GM10248 (cell line): ENCODE measurements at places on chromosomes 5 and 9.

DNA sequence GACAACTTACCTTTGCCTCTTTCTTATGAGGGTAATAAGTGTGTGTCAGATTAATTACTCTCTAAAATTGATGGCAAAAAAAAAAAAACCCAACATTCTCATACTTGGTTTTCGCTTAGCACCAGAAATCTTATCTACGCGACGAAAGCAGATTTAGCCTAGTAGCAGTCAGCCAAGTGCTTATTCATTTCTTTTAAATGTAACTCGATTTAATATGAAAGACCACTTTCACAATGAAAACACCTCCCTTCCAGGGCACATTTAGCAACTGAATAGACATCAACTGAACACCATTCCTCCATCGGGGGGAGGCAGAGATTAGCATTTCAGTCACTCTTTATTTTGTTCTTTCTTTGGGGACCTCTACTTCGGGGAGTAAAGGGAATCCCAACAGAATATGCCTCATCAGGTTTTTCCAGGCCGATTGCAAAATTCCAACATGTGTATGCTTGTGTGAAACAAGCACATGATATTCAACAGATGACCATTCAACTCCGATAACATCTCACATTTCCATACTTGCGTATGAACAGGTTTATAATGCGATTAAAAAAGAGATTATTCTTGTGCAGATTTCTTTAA, 124.1 kb upstream of the RETREG1 start:
- DNase-seq: no peak

DNA sequence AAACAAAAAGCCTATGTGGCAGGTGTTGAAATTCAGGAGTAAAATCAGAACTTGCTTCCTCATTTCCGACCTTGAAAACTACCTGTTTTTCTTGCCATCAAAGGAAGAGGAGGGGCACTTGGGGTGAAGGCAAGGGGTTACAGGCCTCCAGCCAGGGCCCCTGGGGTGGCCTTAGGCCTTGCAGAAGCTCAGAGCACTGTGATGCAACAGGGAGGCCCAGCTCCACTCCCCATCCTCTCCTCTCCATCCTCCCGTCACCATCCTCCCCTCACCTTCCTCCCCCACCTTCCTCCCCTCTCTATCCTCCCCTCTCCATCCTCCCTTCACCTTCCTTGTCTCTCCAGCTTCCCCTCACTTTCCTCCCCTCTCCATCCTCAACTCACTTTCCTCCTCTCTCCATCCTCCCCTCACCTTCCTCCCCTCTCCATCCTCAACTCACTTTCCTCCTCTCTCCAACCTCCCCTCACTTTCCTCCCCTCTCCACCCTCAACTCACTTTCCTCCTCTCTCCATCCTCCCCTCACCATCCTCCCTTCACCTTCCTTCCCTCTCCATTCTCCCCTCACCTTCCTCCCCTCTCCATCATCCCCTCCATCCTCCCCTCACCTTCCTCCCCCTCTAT, 111.6 kb downstream of the WNK2 start:
- peak; percentile 26 for DNase-seq

- no peak for DNase-seq
These were observed 96.8 kb upstream of the PJA2 start for GRCh38 chr5:109506556-109506955.

GRCh38 chr5:111596705-111597104, 84.4 kb upstream of the STARD4 start:
- no peak for DNase-seq

- peak; percentile 38 for DNase-seq
These were observed 2.1 kb upstream of the HAND1 start for GRCh38 chr5:154479944-154480750.

DNA sequence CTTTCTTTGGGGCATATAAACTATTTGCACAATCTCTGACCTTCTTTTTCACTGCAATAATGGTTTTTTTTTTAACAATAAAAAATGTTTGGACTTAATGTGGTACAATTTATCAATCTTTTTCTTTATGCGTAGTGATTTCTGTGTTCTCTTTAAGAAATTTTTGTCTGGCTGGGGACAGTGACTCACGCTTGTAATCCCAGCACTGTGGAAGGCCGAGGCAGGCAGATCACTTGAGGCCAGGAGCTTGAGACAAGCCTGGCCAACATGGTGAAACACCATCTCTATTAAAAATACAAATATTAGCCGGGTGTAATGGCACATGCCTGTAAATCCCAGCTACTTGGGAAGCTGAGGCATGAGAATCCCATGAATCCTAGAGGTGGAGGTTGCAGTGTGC, 72.3 kb downstream of the STK32A start:
- DNase-seq: no peak

- DNase-seq: no peak
These were observed 37.0 kb upstream of the OSMR start for GRCh38 chr5:38808666-38809343.

- no peak for DNase-seq
These were observed 726.5 kb upstream of the RIOK2 start for GRCh38 chr5:97909541-97909940.

DNA sequence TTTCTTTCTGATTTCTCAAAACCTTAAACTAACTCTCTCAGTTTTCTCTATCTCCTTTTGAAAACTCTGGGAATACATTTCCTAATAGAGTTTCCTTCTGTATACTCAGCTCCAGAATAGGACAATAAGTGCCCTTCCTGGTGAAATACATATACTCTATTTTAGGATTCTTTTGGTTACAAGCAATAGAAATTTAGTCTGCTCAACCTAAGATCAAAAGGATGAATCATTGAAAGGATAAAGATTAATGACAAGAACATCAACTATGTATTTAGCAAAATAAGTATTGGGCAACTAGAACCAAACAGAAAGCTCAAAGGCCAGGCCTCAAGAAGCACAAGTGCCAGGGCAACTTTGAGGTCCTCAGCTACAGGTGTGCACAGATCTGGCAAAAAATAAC, 127.1 kb downstream of the ADAMTSL1 start:
- no peak for DNase-seq

DNA sequence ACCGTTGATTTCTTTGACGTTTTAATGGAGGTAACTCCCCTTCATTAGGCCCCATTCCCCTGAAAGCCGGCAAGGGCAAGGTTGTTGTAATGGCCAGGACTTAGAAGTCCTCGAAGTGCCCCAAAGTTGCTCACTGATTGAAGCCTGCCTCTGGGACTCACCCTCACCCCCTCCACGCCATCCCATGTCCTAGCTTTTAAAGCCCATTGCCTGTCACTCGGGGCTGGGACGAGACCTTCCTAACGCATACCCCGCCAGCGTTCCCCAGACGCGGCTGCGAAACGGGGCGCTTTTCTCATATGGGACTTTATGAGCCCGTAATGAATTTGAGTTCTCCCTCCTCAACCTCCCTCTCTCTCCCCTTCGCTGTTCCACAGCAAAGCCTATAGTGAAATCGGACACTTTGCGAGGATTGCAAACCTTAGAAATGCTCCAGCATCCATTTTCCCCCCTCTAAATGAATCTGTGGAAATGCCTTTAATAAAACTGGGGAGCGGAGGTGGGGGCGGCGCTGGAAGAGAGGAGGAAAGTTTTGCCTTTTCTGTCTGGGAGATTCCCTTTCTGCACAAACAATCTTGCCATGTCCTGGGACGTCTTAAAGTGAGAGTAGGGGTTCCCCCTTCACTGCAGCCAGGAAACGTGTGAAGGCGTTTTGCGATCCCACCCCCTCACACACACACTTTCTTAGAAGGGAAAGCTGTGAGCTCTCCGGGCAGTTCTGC, 1.5 kb downstream of the PAPPA start:
- peak; percentile 40 for DNase-seq

GRCh38 chr5:82425591-82425990, 147.4 kb upstream of the RPS23 start:
- no peak for DNase-seq

DNA sequence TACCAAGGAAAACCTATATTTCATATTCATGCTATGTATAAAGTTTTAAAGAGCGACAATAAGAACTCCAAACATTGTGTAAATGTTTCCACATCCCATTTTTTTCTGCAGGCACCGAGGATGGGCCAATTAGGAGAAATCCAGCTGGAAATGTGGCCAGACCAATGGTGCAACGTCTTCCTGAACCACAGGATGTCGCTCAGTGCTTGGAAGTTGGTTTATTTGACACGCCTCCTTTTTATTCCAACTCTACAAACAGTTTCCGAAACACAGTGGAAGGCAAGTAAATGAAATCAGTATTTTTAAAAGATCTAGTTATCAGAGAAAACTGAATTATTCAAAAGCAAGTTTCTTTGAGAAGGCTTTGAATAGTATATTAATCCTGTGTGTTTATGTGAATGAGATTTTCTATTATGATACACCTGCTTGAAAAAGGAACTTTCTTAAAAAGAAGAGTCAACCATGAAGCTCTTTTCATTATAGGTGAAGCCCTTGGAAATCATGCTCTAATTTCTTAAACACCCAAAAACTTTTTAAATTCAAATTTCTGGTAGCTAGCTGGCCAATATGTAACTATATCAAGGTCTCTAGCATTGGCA, 9.1 kb downstream of the TYRP1 start:
- no peak for DNase-seq

- no peak for DNase-seq
These were observed 4.7 kb upstream of the PPP1R26 start for GRCh38 chr9:135474915-135475314.

DNA sequence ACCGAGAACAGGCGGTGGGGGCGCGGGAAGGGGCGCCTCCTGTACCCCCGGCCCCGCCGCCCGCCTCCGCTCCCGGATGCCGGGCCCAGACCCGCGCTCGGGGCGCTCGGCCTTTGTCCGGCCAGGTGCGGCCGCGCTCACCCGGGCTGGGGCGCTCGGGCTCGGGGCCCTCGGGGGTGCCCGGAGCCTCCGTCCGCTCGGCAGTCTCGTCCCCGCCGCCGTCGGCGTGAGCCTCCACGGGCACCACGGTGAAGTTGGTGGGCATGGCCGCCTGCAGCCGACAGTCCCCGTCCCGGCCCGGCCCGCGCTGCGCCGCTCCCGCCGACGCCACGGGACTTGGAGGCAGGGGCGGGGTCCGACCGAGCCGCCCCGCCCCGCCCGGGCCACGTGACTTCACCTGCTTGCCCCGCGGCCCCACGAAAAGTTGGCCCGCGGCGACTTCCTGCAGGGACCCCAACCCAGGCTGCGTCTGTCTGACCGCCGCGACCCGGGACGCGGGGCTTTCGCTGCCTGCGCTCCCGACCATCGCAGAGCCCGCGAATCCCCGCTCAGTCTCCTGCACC, at the start of gene SLC12A7:
Gene SLC12A7, minus strand, starts transcription at position 337 of the 563 bp plus-strand sequence. Its CDS starts 72 bp downstream, at position 265.
- peak; percentile 83 for DNase-seq

DNA sequence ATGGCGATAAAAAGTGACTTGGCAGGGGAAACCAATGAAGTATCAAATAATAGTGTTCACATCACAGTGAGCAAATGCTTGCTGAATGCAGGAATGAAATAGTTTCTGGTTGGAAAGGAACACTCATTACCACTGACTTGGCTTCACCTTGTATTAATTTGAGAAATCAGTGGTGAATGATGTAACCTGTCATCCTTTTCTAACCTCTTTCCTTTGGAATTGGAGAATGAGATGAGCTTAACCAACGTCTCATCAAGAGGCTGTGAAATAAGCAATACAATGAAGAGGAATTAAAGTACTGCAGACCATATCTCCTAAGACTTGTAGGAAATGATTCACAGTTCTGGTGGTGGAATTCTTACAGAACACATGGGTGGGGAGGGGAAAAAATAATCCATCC, 192.2 kb downstream of the DMAC1 start:
- DNase-seq: no peak

DNA sequence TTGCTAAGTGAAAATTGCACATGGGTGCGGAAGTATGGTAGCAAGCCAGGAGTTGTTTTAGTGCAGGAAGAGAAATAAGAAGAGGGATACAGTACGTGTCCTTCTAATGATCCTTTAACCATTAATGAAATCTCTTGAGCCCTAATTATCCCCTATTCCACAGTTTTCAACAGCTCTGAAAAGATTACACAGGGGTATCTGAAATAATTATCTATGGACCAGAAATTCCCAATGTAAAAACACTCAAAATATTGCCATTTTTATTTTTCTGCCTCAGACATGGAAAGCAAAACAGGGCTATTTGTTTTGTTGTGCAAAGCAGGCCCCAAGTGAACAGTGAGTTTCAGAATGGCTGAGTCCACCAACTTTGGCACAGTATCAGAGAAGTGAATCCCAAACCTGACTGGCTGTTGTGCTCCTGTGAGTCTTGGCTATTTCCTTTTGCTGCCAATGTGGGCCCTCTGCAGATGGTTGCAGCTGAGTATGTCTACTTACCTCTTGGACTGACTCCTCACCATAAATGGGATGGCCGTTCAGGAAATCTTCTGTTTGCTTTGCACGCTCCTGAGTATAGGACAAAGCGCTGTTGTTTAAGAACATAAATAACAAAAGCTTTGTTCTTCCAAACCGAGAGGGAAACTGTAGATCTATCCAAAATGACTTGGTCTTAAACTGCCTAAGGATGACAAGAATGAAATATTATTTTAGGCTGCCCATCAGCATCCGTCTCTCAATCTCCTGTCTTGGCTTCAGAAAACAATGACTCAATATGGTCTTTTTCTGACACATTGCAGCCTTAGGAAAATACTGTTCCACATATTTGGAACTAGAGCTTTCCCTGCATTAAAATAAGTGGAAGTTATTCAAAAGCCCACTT, 204.1 kb downstream of the DEPDC1B start:
- no peak for DNase-seq

GRCh38 chr5:73228052-73228451, 55.1 kb downstream of the TMEM174 start:
- DNase-seq: no peak

GRCh38 chr9:13832446-13832845, 481.5 kb downstream of the NFIB start:
- DNase-seq: no peak

DNA sequence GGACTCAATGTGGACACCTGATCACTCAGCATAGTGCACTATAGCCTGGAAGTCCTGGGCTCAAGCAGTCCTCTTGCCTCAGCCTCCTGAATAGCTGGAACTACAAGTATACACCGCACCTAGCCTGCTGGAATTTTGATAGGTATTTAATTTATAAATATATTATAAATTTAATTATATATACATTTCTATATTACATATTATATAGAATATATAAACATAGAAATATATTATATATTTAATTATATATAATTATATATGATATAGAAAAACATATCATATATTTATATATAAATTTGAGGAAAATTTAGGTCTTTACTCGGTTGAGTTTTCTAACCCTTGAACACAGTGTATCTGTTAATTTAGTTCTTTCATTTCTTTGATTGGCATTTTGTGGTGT, 15.2 kb upstream of the PSIP1 start:
- DNase-seq: no peak

DNA sequence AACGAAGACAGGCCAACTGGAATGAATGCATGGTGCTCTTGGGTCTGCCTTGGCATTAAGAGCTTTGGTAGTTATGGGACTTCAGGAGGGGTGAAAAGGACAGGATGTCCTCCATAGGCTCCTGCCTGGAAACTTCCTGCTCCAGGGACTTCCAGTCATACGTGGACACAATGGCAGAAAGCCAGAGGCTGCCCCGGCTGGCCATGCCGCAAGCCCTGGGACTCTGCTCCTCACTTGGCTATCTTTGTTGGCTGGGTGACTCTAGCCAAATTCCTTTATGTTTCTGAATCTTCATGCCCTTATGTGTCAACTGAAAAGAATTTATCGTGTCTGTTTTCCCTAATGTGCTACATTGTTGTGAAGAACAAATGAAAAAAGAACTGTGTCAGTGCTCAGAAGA, 136.9 kb downstream of the SIL1 start:
- no peak for DNase-seq
